ENCODE measurements at places on chromosomes 16 and 17. TPM values are rescaled to one million over a fixed set of nuclear protein-coding genes. Genes with fewer than 3 reads are reported as not detected.

DNA sequence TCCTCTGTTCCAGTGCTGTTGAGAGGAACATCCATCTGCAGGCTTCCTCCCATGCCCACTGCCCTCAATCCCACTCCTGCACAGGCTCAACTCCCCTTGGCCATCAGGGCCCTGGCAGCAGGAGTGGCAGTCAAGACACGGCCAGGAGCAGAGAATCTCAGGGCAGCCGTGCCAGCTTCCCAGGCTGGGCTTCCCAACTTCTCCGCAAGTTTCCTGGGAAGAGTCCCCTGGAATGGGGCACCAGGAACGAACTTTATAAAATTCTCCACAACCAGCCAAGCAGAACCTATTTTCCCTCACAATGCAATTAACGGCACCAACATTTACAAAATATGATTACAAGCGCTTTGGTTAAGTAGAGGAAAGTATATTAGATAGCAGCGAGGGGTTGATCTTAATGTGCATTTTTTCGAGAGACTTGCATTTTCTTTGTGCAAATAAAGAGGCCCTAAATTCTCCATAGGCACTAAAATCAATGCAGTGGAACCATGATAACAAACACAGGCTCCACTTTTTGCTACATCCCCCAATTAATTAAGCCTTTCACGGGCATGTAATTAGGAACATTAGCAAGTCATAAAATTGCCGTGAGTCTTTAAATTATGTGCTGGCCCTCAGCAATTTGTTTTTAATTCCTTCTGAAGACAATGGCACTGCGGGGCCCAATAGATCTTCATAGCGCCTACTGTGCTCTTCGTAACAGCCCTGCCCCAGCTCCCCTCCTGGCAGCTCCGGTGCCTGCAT lies 99.9 kb upstream of the LHX1 start:
- DNase-seq, result no peak

GRCh38 chr17:27766438-27766837 lies 33.9 kb downstream of the NOS2 start:
- DNase-seq, result no peak

DNA sequence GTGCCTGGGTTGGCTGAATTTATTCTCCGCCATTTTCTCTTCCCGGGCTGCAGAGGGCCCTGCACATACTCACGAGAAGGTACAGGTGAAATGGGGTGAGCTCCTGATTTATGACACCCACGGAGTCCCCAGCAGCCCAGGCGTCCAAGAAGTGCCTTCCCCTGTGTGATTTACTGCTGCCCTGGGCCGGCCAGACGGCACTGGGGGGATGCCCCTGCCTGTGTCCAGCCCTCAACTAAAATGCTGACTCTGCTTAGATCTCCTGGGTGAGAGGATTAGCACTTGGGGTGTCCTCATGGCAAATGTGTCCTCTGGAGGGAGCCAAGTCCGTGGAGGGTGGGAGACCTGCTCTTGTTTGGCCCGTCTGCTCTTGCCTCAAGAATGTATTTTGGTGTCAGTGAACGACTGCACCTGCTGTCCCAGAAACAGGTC lies 132.4 kb downstream of the MAF start:
- no peak for DNase-seq

DNA sequence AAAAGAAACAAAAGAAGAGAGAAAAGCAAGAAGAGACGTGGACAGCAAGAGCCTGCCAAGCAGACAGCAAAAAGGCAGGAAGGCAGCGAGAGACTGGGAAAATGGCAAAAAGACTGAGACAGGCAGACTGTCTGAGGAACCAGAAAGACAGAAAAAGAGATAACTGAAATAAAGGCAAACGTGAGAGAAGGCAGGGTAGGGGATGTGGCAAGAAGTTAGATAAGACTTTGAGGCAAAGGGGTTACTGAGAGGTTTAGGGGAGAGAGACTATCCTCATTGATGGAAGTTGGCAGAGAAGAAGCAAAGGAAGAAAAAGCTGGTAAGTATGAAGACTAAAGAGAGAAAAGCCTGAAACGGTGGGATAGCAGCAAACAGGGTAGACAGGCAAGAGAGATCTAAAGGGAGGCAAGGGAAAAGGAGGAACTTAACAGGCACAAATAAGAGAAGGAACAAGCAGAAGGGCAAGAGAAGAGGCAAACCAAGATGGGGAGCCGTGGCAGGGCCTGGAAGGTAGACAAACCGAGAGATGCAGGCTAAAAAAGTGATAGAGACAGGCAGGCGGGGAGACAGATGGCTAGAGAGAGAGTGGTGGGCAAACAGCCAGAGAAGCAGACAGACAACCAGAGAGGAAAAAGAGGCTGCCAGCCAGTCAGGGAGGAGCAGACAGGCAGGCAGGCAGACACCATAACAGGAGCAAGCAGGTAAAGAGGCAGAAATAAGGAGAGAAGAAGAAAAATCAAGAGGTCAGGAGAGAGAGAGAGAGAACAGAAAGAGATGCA lies 7.1 kb upstream of the CHD3 start:
- DNase-seq, result no peak

Gene TNFSF13
- total RNA-seq, result 3.5 TPM

Gene MYH1
- not detected for total RNA-seq

- DNase-seq, result no peak
These were observed 7.6 kb upstream of the BEAN1 start for GRCh38 chr16:66419527-66419926.

Gene ABCC12
- total RNA-seq, result not detected

Gene CNGB1
- not detected for total RNA-seq

DNA sequence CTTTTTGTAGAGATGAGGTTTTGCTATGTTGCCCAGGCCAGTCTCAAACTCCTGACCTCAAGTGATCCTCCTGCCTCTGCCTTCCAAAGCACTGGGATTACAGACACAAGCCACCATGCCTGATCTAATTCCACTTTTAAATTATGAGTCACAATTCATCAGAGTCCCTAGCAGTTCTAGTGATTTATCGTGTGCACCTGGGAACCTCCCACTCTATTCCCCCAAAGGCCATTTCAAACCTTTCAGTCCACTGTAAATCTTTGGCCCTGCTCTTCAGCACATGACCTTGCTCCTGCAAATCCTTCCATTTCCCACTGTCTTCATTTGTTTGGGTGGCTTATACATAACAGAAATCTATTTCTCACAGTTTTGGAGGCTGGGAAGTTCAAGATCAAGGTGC lies 73.0 kb downstream of the HS3ST2 start:
- DNase-seq, result no peak

Gene B4GALNT2
- total RNA-seq, result 0.02 TPM

GRCh38 chr16:57051696-57052228 lies 40.6 kb upstream of the CPNE2 start:
- DNase-seq, result no peak
